ENCODE measurements at places on chromosomes 6 and 20.
A peak's percentile ranks its signal among the peaks of the same experiment; 100 is the strongest.

DNA sequence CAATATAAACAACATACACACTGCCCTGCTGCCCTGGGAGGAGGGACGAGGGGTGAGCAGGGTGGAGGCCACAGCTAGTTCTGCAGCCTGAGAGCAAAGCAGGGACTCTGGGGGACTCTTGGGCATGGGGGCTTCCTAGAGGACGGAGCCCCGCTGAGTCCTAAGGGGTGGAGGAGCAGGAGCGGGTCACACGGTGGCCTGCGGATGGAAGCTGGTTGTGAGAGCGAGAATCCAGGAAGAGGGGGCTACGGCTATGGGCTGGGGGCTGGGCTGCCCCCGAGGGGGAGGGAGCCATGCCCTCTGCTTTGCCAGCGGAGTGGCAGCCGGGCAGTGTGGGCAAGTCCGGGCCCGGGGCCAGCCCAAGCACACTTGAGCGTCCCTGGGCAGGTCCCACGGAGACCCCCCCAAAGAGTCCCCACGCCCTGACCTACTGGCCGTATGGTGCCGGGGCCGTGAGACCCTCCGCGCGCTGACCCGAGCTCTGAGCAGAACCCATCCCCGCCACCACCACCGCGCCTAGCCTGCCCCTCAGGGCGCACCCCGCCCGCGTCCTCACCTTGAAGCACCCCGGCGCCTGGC lies 369 bp downstream of the ADAM33 start:
- DNase-seq: no peak
- peak overlapping the region; percentile 61 for H3K4me3 ChIP-seq
- H3K27me3 ChIP-seq: no peaks in the 10 kb centered on the region
- H3K36me3 ChIP-seq: no peaks in the 10 kb centered on the region
- peak overlapping the region; percentile 90 for H3K27ac ChIP-seq

GRCh38 chr20:23161244-23161891 lies 75.2 kb upstream of the CD93 start:
- peak; percentile 71 for DNase-seq
- no peaks in the 10 kb centered on the region for H3K36me3 ChIP-seq
- H3K4me1 ChIP-seq: peaks cover 54% of the 10 kb centered on the region

DNA sequence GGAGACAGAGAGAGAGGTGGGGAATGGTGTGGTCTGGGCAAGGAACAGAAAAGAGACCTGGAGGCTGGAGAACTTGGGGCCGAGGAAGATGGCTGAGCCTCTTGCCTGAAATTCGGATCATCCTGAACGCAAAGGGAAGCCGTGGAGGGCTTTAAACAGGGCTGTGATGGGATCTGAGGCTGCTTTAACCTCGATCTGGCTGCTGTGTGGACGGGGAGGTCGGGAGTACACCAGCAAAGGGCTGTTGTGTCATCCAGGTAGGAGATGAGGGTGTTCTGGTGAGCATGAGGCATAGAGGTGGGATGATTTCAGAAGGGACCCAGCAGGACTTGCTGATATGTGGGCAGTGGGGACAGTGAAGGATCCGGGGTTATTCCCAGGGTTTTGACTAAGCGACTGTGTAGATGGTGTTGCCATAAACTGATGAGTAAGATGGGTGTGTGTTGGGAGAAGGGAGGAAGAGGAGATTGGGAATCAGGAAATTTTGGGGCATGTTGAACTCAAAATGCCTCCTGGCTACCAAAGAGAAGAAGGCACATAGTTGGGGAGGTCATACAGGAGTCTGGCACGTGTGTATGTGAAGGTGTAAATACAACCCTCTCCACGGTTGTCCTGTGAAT lies 158.5 kb downstream of the NFATC2 start:
- no peak overlapping the region for H3K4me3 ChIP-seq
- no peaks in the 10 kb centered on the region for H3K27me3 ChIP-seq
- no peaks in the 10 kb centered on the region for H3K4me1 ChIP-seq
- H3K36me3 ChIP-seq: no peaks in the 10 kb centered on the region

- no peak overlapping the region for H3K4me3 ChIP-seq
- no peaks in the 10 kb centered on the region for H3K4me1 ChIP-seq
- H3K36me3 ChIP-seq: no peaks in the 10 kb centered on the region
- no peak for DNase-seq
- no peaks in the 10 kb centered on the region for H3K27me3 ChIP-seq
- no peak overlapping the region for H3K27ac ChIP-seq
Measured at GRCh38 chr6:147651249-147652063, 143.0 kb downstream of the SAMD5 start.

GRCh38 chr6:140061110-140062042 lies 686.9 kb upstream of the CITED2 start:
- DNase-seq: no peak
- H3K4me1 ChIP-seq: peaks cover 36% of the 10 kb centered on the region
- no peaks in the 10 kb centered on the region for H3K36me3 ChIP-seq
- peak overlapping the region; percentile 69 for H3K27ac ChIP-seq
- H3K4me3 ChIP-seq: no peak overlapping the region
- no peaks in the 10 kb centered on the region for H3K27me3 ChIP-seq

- H3K27ac ChIP-seq: no peak overlapping the region
- no peak for DNase-seq
- H3K36me3 ChIP-seq: no peaks in the 10 kb centered on the region
- no peaks in the 10 kb centered on the region for H3K27me3 ChIP-seq
Measured at GRCh38 chr6:71345476-71346333, 57.1 kb downstream of the OGFRL1 start.

- peaks cover 3% of the 10 kb centered on the region for H3K4me1 ChIP-seq
- no peak for DNase-seq
- no peak overlapping the region for H3K27ac ChIP-seq
- no peak overlapping the region for H3K4me3 ChIP-seq
- no peaks in the 10 kb centered on the region for H3K36me3 ChIP-seq
Measured at GRCh38 chr6:41643899-41644269, 5.6 kb downstream of the MDFI start.

DNA sequence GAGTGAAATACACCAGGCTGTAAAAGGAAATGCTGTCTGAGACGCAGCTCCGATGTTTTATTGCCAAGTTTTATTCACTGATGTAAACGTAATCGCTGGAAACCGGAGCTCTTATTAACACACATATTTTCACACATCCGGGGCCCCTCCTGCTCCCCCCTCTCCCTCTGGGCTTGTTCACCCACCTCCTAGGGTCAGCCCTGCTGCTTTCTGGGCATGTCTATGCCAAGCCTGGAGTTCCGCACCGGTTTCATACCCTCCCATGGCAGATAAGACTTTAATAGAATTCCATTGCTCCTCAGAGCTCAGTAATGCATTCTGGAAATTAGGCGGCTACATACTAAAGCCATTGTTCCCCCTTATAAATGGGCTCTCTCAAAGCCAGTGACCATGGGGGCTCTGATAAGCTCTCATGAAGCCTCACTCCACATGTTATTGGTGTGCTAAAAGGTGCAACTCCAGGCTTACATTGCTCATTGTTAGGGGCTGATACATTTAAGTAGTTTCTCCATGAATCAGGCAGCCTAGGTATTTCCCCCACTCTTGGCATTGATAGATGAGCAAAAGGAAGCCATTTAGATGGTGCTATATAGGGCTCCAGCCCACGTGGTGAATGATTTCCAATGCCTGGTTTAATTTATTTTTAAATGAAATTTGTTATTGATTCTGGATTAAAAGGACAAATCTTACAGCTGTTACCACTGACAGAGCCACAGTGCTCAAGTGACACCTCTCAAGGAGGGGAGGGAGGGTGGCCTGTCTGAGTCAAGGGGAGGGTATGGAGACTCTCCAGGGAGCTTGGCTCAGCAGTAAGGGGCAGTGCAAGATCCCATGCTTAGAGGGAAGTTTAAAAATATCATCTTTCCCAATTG lies 4.5 kb upstream of the VSTM2L start:
- DNase-seq: no peak
- H3K27me3 ChIP-seq: peaks cover 46% of the 10 kb centered on the region
- no peaks in the 10 kb centered on the region for H3K36me3 ChIP-seq
- H3K4me1 ChIP-seq: no peaks in the 10 kb centered on the region
- H3K4me3 ChIP-seq: no peak overlapping the region

DNA sequence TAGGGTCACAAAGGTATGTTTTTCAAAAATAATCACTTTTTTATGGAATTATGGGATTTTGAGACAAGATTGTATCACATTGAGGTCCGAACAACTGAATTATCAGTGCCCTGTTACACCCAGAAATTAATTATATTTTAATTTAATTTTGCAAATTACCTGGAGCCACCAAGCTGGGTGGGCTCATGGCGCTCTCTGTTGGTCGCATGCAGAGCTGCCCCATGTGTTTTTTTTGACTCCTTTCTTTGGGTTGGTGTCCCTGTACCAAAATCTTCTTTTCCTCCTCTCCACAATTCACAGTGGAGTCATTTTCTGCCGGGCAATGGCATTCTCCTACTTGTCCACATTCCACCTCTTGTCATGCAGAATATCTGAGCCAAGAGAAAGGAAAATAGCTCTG lies 38.9 kb upstream of the FRMD1 start:
- DNase-seq: no peak

DNA sequence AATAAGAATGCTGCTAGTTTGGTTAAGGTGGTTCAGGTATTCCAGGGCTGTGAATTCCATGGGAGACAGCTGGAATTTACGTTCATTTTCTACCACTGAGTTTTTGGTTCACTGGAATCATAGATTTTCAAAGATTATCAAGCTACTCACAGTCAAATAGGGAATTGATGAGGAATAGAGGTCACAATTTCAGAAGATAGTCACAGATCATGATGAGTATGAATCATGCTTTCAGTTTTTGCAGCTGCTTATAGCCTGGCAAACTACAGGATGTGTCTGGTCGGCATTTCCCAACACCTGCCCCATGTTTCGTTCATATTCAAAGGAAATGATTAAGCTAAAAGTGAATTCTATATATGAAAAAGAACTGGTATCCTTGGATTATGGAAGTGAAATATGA lies 58.7 kb downstream of the BCKDHB start:
- peaks cover 5% of the 10 kb centered on the region for H3K36me3 ChIP-seq
- H3K4me1 ChIP-seq: no peaks in the 10 kb centered on the region
- H3K27ac ChIP-seq: no peak overlapping the region
- no peaks in the 10 kb centered on the region for H3K27me3 ChIP-seq

GRCh38 chr6:156994215-156995076 lies 217.3 kb downstream of the ARID1B start:
- no peaks in the 10 kb centered on the region for H3K4me1 ChIP-seq
- H3K4me3 ChIP-seq: no peak overlapping the region
- H3K27ac ChIP-seq: no peak overlapping the region

- H3K27ac ChIP-seq: no peak overlapping the region
- no peak overlapping the region for H3K4me3 ChIP-seq
- H3K4me1 ChIP-seq: no peaks in the 10 kb centered on the region
- H3K27me3 ChIP-seq: no peaks in the 10 kb centered on the region
- no peak for DNase-seq
- no peaks in the 10 kb centered on the region for H3K36me3 ChIP-seq
Measured at GRCh38 chr6:141169419-141169818, 963.3 kb upstream of the GJE1 start.

DNA sequence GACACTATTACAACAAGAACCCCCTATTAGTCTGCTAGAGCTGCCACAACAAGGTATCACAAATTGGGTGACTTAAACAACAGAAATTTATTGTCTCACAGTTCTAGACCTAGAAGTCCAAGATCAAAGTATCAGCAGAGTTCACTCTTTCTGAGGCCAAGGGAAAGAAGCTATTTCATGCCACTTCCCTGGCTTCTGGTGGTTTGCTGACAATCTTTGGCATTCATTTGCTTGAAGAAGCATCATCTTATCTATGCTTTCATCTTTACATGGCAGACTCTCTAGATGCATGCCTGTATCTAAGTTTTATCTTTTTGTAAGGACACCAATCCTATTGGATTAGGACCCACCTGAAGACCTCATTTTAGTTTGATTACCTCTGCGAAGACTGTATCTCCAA lies 296.8 kb upstream of the MARCKS start:
- peaks cover 23% of the 10 kb centered on the region for H3K4me1 ChIP-seq
- H3K27me3 ChIP-seq: no peaks in the 10 kb centered on the region
- no peak for DNase-seq
- no peak overlapping the region for H3K27ac ChIP-seq

DNA sequence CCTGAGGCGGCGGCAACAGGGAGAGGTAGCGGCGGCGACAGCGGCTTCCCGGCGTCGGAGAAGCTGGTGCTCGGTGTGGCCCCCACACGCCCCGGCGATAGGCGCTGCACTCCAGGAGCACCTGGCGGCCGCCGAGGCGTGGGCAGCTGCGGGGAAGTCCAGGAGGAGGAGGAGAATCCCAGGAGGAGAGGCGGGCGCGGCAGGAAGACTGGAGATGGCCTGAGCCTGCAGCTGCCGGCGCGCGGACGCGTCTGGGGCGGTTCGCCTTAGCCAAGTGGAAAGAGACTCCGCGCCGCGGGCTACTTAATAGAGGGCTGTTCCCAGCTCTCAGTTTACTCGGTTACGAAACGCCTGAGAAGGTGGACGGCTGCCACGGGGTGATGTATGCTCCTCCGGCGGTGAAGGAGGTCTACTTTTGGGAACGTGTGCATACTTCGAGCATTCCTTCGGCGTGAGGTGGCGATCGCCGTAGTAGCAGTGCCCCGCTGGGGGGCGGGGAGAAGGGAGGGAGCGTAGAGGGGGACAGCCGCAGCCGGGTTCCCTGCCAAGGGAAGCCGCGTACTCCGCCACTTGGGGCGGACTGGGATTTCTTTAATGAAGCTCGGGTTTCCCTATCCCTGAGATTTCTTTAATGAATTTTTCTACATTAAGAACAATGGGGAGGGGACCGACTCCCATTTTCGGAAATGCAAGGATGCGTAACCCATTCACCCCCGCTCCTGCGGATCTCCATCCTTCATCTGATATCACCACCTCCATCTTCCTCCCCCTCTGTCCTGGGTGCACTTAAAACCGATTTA lies at the start of gene COL12A1:
Gene COL12A1, minus strand, starts transcription at position 278 of the 800 bp plus-strand sequence. CDS start 3,261 bp downstream, outside the sequence.
- no peaks in the 10 kb centered on the region for H3K36me3 ChIP-seq
- peak; percentile 95 for DNase-seq
- H3K27ac ChIP-seq: peak within 1 kb of the TSS; percentile 66
- no peaks in the 10 kb centered on the region for H3K27me3 ChIP-seq
- peak within 1 kb of the TSS; percentile 81 for H3K4me3 ChIP-seq

GRCh38 chr6:114007516-114007915 lies 36.6 kb upstream of the HDAC2 start:
- DNase-seq: no peak
- H3K4me3 ChIP-seq: no peak overlapping the region
- no peak overlapping the region for H3K27ac ChIP-seq
- no peaks in the 10 kb centered on the region for H3K27me3 ChIP-seq

DNA sequence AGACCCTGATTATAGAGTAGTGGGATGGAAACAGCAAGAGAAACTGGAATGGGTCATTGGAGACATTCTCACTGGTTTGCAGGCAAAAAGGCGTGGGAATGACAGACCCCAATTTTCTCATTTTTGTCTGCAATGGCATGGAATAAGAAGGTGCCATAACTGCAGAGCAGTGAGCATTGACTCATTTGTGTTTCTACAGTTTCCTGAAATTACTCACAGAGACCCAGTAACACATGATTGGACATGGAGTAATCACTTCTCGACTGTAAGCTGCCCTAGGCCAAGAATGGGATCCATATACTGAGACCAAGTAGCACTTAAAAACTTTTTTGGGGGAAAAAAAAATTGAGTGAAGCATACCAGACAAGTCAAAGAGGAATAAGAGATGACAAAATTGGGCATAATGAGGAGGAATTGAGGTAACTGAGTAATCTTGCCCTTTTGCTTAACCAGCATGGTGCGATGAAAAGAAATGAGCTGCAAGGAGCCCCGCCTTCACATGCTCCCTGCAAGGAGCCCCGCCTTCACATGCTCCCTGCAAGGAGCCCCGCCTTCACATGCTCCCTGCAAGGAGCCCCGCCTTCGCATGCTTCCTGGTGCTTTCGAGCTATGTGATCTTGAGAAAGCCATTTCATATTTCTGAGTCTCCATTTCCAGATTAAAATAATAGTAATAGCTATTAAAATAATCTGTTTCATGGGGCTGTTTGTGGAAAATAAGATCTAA lies 44.1 kb downstream of the NHSL1 start:
- H3K36me3 ChIP-seq: no peaks in the 10 kb centered on the region
- DNase-seq: no peak
- no peak overlapping the region for H3K27ac ChIP-seq
- H3K4me3 ChIP-seq: no peak overlapping the region

- no peak overlapping the region for H3K27ac ChIP-seq
- DNase-seq: no peak
- H3K27me3 ChIP-seq: no peaks in the 10 kb centered on the region
- no peaks in the 10 kb centered on the region for H3K36me3 ChIP-seq
Measured at GRCh38 chr6:129632172-129632613, 77.8 kb downstream of the ARHGAP18 start.

Data from tibial artery (tissue), 4 donors.